ENCODE measurements at places on chromosomes 4 and X.

GRCh38 chr4:1470816-1471442 lies 64.7 kb upstream of the NKX1-1 start:
- no peaks in the 10 kb centered on the region for H3K36me3 ChIP-seq
- no peaks in the 10 kb centered on the region for H3K4me1 ChIP-seq
- no peak overlapping the region for H3K27ac ChIP-seq
- DNase-seq: no peak
- H3K27me3 ChIP-seq: peaks cover 36% of the 10 kb centered on the region

GRCh38 chrX:685120-686032 lies 54.8 kb downstream of the SHOX start:
- H3K4me1 ChIP-seq: no peaks in the 10 kb centered on the region
- H3K27me3 ChIP-seq: no peaks in the 10 kb centered on the region
- no peak for DNase-seq
- H3K4me3 ChIP-seq: no peak overlapping the region
- H3K27ac ChIP-seq: no peak overlapping the region
- H3K36me3 ChIP-seq: no peaks in the 10 kb centered on the region

- no peak overlapping the region for H3K27ac ChIP-seq
- H3K27me3 ChIP-seq: no peaks in the 10 kb centered on the region
- no peaks in the 10 kb centered on the region for H3K36me3 ChIP-seq
- DNase-seq: no peak
Observed at GRCh38 chrX:155231163-155231562, 14.9 kb downstream of the VBP1 start.

DNA sequence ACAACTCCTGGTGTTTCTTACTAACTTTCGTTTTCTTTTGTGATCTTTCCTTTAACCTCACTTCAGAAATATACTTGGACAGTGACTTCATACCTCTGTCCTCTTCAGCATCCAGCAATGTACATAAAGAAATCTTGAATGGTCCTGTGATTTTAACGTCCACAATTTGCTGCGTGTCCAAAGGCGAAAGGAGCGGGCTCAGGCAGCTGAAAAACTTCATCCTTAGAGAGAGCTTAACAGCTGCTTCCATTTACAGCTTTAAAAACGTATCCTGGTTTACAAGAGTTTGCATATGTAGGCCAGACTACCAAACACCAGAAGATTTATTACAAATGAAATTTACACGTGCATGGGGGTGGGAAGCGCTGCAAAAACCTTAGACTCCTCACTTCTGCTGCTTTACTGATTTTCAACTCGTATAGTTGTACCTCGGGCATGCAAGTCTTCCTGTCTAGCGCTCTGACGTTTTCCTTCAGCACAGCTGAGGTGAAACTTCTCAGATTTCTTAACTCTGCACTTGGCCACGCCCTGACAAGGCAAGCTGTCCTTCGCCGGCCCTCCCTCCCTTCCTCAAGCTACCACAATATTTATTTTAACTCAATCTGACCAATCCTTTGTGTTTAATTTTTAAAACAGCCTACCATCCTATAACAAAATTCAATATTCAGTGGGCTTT lies 406.4 kb downstream of the FAM47A start:
- H3K27ac ChIP-seq: no peak overlapping the region
- H3K27me3 ChIP-seq: no peaks in the 10 kb centered on the region
- peak overlapping the region; percentile 15 for H3K4me3 ChIP-seq
- no peaks in the 10 kb centered on the region for H3K36me3 ChIP-seq
- no peak for DNase-seq

DNA sequence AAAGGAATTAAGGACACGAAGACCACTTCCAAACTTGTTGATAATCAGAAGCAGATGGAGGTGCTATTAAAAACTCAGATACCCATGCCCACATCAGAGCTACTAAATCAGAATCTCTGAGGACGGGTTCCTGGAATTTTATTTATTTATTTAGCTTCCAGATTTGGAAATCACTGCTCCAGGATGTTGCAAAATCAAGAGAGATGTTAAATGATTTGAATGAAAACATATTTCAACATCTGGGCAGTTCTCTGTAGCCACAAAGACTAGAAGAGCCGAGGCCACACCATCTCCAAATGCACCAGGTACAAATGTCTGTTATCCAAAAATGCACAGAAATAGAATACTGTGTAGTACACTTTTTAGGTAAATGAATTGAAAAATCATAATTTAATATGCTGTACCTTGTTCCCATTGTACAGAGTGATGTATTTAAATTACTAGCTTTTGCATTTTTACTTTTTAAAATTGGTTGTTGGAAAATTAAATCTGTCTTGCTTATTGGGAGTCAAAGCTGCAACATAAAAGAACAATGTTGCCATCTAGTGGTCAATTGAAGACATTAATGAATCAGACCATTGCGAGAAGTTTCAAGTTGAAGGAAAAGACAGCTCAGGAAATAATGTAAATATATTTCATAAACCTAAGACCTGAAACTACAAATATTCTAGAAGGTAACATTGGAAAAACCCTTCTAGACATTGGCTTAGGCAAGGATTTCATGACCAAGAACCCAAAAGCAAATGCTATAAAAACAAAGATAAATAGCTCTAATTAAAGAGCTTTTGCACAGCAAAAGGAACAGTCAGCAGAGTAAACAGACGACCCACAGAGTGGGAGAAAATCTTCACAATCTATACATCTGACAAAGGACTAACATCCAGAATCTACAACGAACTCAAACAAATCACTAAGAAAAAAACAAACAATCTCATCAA lies 151.3 kb upstream of the TTC29 start:
- no peak overlapping the region for H3K4me3 ChIP-seq
- peaks cover 5% of the 10 kb centered on the region for H3K27me3 ChIP-seq

DNA sequence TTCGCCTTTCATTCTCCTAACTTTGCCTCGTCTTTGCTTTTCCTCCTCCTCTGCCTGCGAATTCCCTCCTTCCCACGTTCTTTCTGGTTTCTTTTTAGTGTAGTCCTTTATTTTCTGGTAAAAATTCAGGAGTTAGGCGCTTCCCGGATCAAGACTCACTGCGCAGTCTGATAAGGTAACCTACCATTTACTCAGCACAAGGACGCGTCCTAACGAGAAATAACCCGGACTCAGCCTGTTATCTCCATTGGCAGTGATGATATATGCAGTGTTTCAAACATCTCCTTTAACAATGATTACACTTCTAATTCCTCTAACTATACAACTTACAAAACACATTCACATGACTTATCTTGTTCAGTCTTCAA lies 357 bp upstream of the ETNPPL start:
- H3K36me3 ChIP-seq: no peaks in the 10 kb centered on the region
- peak overlapping the region; percentile 38 for H3K4me3 ChIP-seq
- H3K4me1 ChIP-seq: peaks cover 10% of the 10 kb centered on the region
- peaks cover 58% of the 10 kb centered on the region for H3K27me3 ChIP-seq
- DNase-seq: no peak
- H3K27ac ChIP-seq: no peak overlapping the region

GRCh38 chr4:46491455-46491854 lies 101.5 kb upstream of the GABRA2 start:
- H3K4me3 ChIP-seq: no peak overlapping the region
- DNase-seq: no peak
- no peaks in the 10 kb centered on the region for H3K27me3 ChIP-seq
- H3K36me3 ChIP-seq: no peaks in the 10 kb centered on the region
- H3K27ac ChIP-seq: no peak overlapping the region
- no peaks in the 10 kb centered on the region for H3K4me1 ChIP-seq

DNA sequence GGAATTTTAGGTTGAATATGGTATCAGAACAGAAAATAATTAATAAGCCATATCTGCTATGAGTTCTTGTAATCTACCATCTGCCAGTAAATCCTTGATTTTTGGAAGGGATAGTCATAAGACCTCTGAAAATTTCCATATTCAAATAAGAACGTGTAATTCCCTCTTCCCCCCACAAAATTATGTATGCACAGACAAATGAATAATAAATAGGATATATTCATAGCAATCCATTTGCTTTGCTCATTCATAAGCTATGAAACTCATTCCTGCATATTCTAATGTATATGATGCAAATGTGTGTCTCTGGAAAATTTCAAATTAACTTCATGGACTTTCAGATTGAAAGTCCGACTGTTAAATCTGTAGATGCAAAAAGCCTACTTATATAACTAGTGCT lies 833.1 kb upstream of the GRID2 start:
- H3K4me3 ChIP-seq: no peak overlapping the region
- no peaks in the 10 kb centered on the region for H3K27me3 ChIP-seq
- H3K4me1 ChIP-seq: no peaks in the 10 kb centered on the region
- DNase-seq: no peak
- H3K36me3 ChIP-seq: no peaks in the 10 kb centered on the region

DNA sequence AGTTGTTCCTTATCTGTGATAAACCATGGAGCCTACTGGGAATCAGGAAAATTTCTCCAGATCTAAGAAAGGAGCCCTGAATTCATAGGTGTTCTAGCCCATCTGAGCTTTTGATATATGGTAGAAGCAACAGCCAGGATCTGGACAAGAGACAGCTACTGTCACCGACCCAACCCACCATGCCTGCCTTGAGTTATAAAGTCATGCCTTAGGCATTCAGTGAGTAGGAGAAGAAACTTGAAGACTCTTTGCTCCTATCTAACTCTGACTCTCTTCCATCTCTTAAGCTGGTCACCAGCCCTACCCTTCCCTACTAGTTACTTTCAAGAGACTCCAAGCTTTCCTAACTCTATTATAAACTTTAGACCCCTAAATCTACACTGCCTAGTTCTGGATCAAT lies 83.9 kb upstream of the FAM9B start:
- H3K27ac ChIP-seq: no peak overlapping the region
- no peaks in the 10 kb centered on the region for H3K36me3 ChIP-seq
- no peaks in the 10 kb centered on the region for H3K27me3 ChIP-seq
- no peak for DNase-seq
- H3K4me3 ChIP-seq: no peak overlapping the region

GRCh38 chr4:73735231-73735630 lies 5.1 kb upstream of the CXCL8 start:
- no peak overlapping the region for H3K27ac ChIP-seq
- no peak overlapping the region for H3K4me3 ChIP-seq
- no peaks in the 10 kb centered on the region for H3K36me3 ChIP-seq
- no peak for DNase-seq
- no peaks in the 10 kb centered on the region for H3K27me3 ChIP-seq

DNA sequence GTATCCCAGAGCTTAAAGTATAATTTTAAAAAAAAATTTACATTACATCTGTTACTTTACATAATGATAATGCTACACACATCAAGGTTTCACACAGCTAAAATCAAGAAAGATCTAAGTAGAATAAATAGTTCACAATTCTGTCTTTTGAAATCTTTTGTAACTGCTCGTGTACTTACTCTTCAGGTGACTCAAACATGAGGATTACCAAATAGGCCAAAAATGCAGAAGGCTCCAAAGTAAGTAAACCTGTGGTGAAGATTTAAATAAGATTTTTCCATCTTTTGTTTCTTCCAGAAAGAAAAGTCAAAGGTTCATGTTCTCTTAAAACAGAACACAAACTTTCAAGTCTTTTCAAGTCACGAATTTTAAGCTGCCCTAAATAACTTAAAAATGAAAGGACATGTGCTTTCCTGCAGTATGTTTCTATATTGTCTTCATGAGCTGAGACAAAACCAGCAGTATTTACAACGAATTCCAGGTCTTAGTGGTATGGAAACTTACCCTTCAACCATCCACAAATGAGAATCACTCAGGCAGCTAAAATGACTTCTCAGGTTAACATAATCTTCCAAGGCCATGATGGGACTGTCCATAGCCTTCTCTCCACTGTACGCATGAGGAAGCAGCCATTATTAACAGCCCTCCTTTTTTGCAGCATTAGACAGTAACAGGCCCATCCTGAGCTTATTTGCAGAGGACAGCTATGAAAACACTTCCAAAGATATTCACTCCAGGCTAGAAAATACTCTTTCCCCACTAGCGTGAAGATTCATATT lies 172.8 kb upstream of the EDNRA start:
- no peak for DNase-seq
- no peaks in the 10 kb centered on the region for H3K27me3 ChIP-seq
- no peak overlapping the region for H3K4me3 ChIP-seq
- H3K4me1 ChIP-seq: no peaks in the 10 kb centered on the region
- no peak overlapping the region for H3K27ac ChIP-seq

DNA sequence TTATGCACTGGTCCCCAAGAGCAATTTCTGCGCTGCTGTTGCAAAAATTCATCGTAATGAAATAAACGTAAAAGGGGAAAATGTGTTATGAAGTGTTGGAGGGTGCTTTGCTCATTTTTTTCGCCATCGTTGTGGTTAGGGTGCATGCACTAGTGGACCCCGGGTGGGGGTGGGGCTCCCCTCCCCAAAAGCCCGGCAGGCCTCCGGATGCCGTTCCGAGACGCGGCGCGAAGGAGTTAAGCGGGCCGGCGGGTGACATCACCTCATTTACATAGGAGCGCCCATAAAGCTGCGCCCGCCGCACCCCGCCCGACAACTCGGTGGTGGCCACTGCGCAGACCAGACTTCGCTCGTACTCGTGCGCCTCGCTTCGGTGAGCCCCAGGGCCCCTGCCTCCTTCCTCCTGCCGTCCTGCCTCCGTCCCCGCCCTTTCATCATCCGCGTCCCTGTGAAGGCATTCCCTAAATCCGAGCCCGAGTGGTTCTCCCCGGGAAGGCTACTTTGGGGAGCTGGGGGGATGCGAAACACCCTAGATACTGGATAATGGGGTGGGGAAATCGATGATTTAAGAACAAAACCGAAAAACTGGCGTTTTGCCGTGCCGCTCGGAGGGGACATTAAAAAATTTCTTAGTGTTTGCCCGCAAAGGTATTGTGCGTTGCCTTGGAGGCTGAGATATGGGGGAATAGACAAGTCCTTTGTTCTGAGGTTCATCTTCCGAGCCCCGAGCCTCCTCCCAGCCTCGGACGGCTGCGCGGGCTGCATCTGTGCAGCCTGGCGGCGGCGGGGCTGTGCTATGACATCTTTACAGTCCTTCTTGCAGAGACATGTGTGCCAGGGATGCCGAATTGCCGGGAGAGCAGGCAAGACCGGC lies at the start of gene TMSB4X:
TMSB4X (plus strand) TSS at position 315 of the 874 bp plus-strand sequence.
- peak; percentile 89 for DNase-seq
- H3K4me3 ChIP-seq: peak within 1 kb of the TSS; percentile 86
- H3K36me3 ChIP-seq: no peaks in the 10 kb centered on the region

- peak overlapping the region; percentile 73 for H3K27ac ChIP-seq
- DNase-seq: no peak
- H3K27me3 ChIP-seq: no peaks in the 10 kb centered on the region
Observed at GRCh38 chr4:3387154-3387942, 54.4 kb upstream of the HGFAC start.

- H3K27me3 ChIP-seq: no peaks in the 10 kb centered on the region
- DNase-seq: no peak
- no peaks in the 10 kb centered on the region for H3K36me3 ChIP-seq
- no peak overlapping the region for H3K4me3 ChIP-seq
Observed at GRCh38 chrX:84168095-84168494, 19.9 kb downstream of the RPS6KA6 start.

- H3K4me3 ChIP-seq: no peak overlapping the region
- H3K27ac ChIP-seq: no peak overlapping the region
- no peaks in the 10 kb centered on the region for H3K4me1 ChIP-seq
- H3K36me3 ChIP-seq: no peaks in the 10 kb centered on the region
- no peaks in the 10 kb centered on the region for H3K27me3 ChIP-seq
- DNase-seq: peak; percentile 55
Observed at GRCh38 chrX:20067709-20068561, 48.8 kb downstream of the MAP7D2 start.

- H3K27me3 ChIP-seq: no peaks in the 10 kb centered on the region
- H3K4me1 ChIP-seq: no peaks in the 10 kb centered on the region
- H3K27ac ChIP-seq: no peak overlapping the region
- H3K36me3 ChIP-seq: no peaks in the 10 kb centered on the region
- no peak for DNase-seq
- no peak overlapping the region for H3K4me3 ChIP-seq
Observed at GRCh38 chr4:40212674-40213527, 16.1 kb downstream of the RHOH start.

- H3K27ac ChIP-seq: peak overlapping the region; percentile 99
- H3K4me1 ChIP-seq: peaks cover 67% of the 10 kb centered on the region
- H3K36me3 ChIP-seq: no peaks in the 10 kb centered on the region
- H3K4me3 ChIP-seq: no peak overlapping the region
Observed at GRCh38 chr4:174281901-174282300, 1.6 kb downstream of the FBXO8 start.

Measured in transverse colon (tissue), 4 donors.